ENCODE measurements at places on chromosomes 12 and 14.
A peak's percentile ranks its signal among the peaks of the same experiment; 100 is the strongest.

- no peak for DNase-seq
Observed at GRCh38 chr12:27549236-27549800, 25.3 kb downstream of the PPFIBP1 start.

DNA sequence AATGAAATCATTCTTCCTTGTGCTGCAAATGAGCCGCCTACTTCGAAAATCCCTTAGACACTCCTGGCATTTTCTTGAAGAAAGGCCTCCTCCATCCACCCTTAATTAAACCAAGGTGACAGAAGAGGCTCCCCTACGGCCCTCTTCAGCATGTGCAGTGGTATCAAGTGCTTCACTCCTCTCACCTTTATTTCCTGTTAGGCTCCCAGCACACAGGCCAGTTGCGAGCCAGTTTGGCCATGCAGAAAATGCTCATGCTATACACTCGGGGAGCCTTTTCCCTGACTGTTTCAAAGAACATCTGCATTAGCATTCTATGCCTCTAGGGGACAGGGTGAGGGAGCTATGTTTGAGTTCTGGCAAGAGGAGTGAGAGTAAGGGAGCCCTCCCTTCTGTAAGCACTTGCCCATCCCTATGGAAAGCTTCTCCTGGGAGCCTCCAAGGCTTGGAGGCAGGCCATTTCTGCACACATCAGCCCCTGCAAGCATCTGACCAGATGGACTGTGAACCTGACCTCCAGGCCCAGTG, 291.5 kb downstream of the RPS29 start:
- no peak for DNase-seq

- no peak for DNase-seq
Observed at GRCh38 chr12:67354966-67355365, 85.8 kb downstream of the CAND1 start.

DNA sequence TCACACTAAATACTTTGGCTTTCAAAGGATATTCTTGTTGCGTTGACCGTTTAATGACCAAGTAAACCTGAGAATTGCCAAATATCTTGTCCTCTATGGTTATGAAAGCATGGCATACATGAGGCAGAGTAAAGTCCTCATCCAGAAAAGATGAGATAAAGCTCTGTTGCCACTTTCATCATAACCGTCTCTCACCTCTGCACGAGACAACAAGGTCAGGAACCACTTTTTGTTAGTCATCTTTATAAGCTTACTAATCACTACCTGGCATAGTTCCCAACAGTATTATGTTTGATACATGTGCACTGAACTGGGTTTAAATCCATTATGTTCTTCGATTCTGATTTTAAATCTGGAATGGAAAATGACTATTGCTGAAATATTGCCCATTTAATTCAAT, 31.3 kb downstream of the PTPRB start:
- DNase-seq: no peak

- no peak for DNase-seq
Observed at GRCh38 chr12:113162102-113163029, 12.8 kb downstream of the CFAP73 start.

GRCh38 chr12:105382771-105383622, 52.5 kb downstream of the C12orf75 start:
- no peak for DNase-seq

GRCh38 chr12:131851741-131852550, 23.8 kb downstream of the MMP17 start:
- no peak for DNase-seq

DNA sequence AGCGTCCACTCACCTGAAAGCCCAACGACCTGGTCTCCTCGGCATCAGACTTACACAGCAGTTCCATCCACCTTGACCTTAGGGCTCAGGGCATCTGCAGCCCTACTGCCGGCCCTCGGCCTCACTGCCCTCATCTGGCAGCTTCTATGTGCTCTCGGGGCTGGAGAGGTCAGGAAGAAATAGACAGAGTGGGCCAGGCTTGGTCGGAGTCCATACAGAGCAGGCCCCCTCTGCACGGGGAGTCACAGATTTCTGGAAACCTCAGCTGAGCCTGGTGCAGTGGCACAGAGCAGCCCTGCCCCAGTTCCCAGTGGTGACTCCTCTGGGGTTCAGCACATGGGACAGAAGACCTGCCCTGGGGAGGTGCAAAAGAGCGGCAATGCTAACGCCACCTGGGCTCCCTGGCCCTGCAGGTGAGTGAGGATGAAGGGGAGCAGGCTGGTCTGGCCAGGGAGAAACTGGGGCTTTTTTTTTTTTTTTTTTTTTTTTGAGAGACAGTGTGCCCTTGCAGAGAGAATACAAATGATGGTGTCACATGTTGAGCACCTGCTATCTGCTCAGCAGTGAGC, 190.1 kb upstream of the PRMT8 start:
- no peak for DNase-seq

GRCh38 chr12:113244047-113244460, 22.8 kb downstream of the TPCN1 start:
- peak; percentile 65 for DNase-seq

DNA sequence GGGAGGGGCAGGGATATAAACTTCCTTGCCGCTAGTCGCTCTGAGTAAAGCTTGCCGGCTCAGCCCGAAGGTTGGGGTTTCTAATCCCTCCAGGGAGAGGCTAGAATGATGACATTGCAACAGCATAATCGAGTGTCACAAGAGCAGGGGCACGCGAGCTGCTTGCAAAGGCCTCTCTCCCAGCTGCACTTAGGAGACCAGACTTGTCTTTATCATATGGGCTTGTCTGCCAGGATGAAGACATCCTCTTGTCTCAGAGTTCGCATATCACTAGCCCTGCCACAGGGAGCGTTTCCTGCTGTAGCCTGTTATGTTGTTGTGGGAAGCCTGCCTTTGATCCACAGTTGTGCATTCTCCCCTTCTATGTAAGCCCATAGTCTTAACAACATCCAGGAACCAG, 180.0 kb downstream of the ESR2 start:
- DNase-seq: no peak

GRCh38 chr12:92551853-92552397, 150.9 kb upstream of the PLEKHG7 start:
- DNase-seq: no peak

- no peak for DNase-seq
Observed at GRCh38 chr14:71441126-71441525, 491.1 kb upstream of the RGS6 start.

GRCh38 chr14:20415782-20416206, 2.5 kb upstream of the TEP1 start:
- DNase-seq: no peak

DNA sequence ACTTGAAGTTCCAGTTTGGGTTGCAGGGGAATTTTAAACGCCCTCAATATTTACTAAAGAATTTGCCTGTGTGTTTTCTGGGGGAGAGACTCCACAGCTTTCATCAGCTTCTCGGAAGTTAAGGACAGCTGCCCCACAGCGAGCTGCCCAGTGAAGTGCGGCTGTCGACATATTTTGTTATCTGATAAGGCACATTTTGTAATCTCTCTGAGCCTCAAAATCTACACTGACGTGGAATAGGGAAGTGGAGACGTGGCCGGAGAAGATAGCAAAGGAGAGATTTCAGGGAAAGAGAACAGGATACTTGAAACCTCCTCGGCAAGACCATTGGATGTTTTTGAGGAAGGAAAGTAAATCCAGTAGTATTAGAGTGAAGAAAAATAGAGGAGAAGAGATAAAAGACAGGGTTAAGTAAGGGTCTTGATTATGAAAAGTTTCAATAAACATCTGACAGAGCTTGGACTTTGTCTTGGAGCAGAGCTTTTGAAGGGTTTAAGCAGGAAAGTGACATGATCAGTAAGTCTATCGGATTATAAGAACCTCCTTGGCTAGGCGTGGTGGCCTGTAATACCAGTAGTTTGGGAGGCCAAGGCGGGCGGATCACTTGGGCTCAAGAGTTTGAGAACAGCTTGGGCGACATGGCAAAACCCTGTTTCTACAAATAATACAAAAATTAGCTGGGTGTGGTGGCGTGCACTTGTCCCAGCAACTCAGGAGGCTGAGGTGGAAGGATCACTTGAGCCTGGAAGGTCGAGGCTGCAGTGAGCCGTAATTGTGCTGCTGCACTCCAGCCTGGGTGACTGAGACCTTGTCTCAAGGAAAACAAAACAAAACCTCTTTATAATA, 1.1 kb downstream of the POLR3B start:
- DNase-seq: no peak

GRCh38 chr12:63905544-63905943, 61.0 kb downstream of the SRGAP1 start:
- no peak for DNase-seq
